Epithelial cell of proximal tubule (primary cell): ENCODE measurements at places on chromosomes 5 and 9. TPM values are rescaled to one million over a fixed set of nuclear protein-coding genes. Genes with fewer than 3 reads are reported as not detected.

Gene PCDHB7
- total RNA-seq = not detected in 2 replicates

Gene CCNJL
- 13.0 and 17.5 TPM in 2 replicates for total RNA-seq

Gene RNF180
- 4.5 and 4.6 TPM in 2 replicates for total RNA-seq

Gene IL13
- total RNA-seq = not detected in 2 replicates

Gene TAF1L
- under 0.01 TPM in 1 of 2 replicates, not detected in the other for total RNA-seq

Gene GARNL3
- 2.2 and 10.4 TPM in 2 replicates for total RNA-seq

GRCh38 chr9:4739587-4740387 lies 1.2 kb downstream of the AK3 start:
- no peak for DNase-seq

- DNase-seq = no peak
Observed at GRCh38 chr5:108937221-108937620, 189.5 kb downstream of the FER start.

GRCh38 chr5:1901061-1901460 lies 18.3 kb upstream of the IRX4 start:
- no peak for DNase-seq

- no peak for DNase-seq
Observed at GRCh38 chr5:73892806-73893205, 266.8 kb downstream of the ARHGEF28 start.

DNA sequence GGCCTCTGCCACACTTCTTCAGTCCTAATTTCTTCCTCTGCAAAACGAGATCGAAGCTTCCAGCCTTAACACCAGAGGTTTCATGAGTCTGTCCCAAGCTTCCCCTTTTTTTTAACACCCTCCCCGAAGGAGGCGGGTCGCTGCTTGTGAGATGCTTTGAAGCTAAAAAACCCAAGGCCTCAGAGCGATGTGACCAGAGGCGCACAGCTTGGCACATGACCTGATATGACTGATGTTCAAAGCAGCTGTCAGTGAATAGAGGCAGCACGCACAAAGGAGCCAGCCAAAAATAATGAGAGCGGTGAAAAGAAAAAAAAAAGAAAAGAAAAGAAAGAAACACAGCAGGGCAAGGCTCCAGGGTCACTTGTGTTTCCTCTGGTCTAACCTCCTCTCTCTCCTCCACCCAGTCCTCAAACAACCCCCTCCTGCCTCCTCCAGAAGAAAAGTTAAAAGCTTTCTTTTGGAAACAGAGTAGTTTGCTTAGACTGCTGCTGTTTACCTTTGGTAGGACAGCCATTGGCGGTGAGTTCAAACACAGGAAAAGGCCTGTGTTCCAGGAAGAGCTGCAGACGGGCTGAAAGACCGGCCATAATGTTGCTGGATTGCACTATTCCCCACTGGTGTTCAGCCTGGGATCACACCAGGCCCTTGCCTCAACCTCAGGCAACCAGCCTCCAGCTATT lies 10.9 kb upstream of the ZNF366 start:
- no peak for DNase-seq

GRCh38 chr9:94881940-94882339 lies 155.4 kb downstream of the AOPEP start:
- no peak for DNase-seq

- DNase-seq = peak; percentile 63
Observed at GRCh38 chr9:103798620-103799019, 295.5 kb upstream of the SMC2 start.

- DNase-seq = no peak
Observed at GRCh38 chr5:55585206-55585610, 50.4 kb upstream of the PLPP1 start.

GRCh38 chr9:128242828-128243214 lies 33.0 kb downstream of the GOLGA2 start:
- DNase-seq = no peak

DNA sequence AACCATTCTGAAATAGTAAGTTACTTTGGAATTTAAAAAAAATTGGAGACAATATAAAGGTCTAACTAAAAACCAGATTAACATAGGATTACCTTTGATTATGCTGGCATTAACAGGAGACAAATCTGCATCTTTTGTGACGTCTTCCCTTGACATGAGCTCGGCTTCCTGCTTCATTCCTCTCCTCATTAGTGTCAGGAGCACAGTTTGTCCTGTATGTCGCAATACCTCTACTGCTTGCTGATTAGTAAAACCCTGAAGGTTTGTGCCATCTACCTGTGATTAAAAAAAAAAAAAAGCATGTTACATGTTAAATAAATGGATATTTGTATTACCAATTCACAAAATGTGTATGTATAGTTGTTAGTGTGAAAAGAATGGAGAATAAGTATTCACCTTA lies 73.7 kb downstream of the MPDZ start:
- no peak for DNase-seq

- no peak for DNase-seq
Observed at GRCh38 chr5:52983731-52984636, 5.2 kb upstream of the ITGA2 start.

GRCh38 chr5:75568202-75568601 lies 43.1 kb upstream of the ANKDD1B start:
- no peak for DNase-seq

DNA sequence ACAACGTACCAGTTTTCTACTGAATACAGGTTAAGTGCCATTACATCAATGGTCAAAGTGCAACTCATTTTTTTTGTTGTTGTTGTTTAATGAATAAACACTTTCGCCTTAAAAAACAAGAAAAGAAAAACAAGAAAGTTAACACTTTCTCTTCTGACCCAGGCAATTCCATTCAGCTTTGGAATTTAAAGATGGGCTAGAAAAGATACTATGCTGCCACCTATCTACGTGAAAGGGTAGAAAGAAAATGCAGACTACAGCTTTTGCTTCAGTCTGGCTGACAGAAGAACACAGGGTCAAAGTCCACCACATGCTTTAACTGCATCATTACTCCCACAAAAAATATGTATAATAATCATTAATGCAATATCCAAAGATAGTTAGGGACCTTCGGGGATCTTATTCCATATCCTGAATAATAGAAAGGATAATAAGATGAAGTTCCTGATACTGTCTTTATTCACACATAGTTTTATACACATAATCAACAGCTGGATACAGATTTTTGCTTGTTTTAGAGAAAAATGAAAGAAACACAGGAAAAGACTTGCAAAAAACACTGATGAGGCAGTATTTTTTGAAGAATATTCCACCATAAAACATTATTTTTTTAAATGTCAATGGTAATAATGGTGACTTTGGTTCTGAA lies 40.4 kb downstream of the ZDHHC21 start:
- DNase-seq = peak; percentile 23
